T-cell (primary cell): ENCODE measurements at places on chromosomes 1 and 21. TPM values are rescaled to one million over a fixed set of nuclear protein-coding genes. Genes with fewer than 3 reads are reported as not detected.

Gene DEGS1
- total RNA-seq: 44.4 TPM

Gene SPRR2A
- not detected for total RNA-seq

DNA sequence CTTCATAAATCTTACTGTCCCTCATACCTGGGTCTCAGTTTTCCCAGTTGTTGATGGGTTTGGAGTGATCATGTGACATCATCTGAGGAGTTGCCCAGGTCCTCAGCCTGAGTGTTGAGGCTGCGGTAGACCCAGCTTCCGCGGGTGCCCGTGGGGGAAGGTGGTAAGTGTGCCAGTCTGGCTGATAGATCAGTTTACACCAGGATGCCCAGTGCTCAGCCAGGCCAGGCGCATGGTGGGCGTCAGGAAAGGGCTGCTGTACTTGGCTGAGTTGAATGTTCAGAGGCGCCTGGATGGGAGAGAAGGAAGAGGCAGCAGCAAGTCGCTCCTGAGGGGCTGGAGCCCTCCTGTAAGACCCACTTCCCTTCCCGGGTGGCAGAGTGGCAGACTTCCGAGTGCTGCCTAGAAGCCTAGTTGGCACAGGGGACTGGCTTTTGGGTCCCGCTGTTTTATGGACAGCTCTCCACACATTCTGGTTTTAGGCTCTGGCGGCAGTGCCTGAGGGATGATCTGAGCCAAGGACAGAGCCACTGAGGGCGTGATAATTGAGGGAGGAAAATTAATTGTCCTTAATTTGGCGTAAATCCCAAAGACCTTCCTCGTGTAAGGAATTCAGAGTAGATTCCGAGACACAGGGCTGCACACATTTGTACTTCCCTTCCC is 35.8 kb downstream of the PTPRF start:
- no peaks in the 10 kb centered on the region for H3K36me3 ChIP-seq
- no peak overlapping the region for H3K27ac ChIP-seq
- no peak overlapping the region for H3K4me3 ChIP-seq

GRCh38 chr1:99731384-99731783 is 35.1 kb downstream of the FRRS1 start:
- H3K27me3 ChIP-seq: no peaks in the 10 kb centered on the region
- no peak overlapping the region for H3K27ac ChIP-seq
- DNase-seq: no peak
- H3K4me1 ChIP-seq: no peaks in the 10 kb centered on the region
- H3K36me3 ChIP-seq: no peaks in the 10 kb centered on the region

Gene RIPPLY3
- not detected for total RNA-seq

DNA sequence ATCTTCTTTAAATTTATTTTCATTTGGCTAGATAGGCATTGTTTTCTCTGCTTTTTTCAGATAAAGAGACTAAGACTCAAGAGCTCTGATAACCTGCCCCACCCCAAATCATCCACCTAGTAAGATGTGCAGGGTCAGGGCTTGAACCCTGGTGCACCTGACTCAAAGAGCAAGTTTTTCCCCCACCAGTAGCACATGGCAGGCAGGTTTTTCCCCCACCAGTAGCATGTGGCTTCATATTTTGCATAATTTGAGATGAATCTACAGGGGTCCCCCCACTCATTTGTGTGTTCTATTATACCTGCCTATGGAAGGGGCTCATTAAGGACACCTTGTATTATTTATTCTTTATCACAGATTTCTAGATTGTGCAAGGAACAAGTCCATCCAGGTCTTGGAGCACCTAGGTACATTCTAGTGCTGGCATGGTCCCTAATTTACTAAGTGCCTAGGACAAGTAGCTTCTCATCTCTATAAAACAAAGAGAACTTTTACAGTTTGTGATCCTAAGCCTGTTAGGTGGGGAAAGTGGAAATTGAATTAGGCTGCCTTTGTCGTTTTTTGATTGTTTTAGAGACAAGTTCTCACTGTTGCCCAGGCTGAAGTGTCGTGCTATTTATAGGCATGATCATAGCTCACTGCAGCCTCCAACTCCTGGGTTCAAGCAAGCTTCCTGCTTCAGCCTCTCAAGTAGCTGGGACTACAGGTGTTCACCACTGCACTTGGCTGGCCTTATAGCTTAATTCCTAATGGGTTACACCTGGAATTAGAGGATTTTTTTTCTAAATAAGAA is 13.2 kb upstream of the CTSE start:
- peaks cover 3% of the 10 kb centered on the region for H3K4me1 ChIP-seq
- DNase-seq: no peak
- H3K27me3 ChIP-seq: peaks cover 11% of the 10 kb centered on the region

Gene SYT14
- total RNA-seq: not detected

GRCh38 chr1:234556245-234556943 is 53.6 kb downstream of the IRF2BP2 start:
- peaks cover 9% of the 10 kb centered on the region for H3K27me3 ChIP-seq
- H3K4me1 ChIP-seq: no peaks in the 10 kb centered on the region

Gene INKA2
- 1.2 TPM for total RNA-seq

Gene RCSD1
- total RNA-seq: 106 TPM
